ENCODE measurements at places on chromosomes 11 and 22.

GRCh38 chr11:75800728-75801361 is 14.2 kb upstream of the UVRAG start:
- DNase-seq = no peak

DNA sequence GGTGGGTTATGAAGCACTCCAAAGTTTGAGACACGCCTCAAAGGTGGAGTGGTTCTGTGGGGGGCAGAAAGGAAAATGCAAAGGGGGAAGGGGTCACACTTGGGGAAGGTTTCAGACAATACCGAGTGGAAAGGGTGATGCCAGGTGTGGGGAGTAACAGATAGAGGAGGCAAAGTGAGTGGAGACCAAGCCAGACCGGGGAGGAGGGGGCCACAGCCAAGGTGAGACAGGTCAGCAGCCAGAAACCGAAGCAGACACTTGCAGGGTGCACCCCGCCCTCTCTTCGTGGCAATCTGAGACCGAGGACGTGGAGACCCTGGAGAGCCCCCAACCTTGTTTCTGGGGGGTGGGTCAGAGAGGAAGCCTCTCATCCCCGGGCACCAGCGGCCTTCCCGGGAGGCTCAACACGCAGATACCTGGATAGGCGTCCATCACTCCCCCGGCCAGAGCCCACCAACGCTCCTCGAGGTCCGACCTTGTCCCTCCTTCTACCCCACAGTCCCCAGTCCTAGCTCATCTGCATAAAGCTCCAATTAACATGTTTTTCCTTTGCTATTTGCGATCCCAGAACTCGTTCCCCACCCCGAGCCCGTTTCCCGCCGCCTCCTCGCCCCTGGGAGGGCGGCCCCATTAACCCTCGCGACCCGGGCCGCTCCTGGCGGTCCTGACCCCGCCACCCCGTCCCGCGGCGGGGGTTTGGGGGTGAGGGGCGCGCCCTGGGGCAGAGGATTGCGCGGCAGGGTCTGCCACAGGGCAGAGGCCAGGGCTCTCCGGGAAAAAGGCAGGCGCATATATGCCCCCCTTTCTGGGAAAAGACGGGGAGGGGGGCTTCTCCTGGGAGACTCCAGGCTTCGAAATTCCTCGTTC is 21.8 kb downstream of the RTN4RL2 start:
- no peak for DNase-seq

- no peak for DNase-seq
These were observed 49.2 kb downstream of the STK33 start for GRCh38 chr11:8544807-8545206.

- peak; percentile 87 for DNase-seq
These were observed 5.6 kb upstream of the KIAA0930 start for GRCh38 chr22:45246060-45246985.

- DNase-seq = no peak
These were observed 121.8 kb downstream of the MICAL2 start for GRCh38 chr11:12232160-12232559.

DNA sequence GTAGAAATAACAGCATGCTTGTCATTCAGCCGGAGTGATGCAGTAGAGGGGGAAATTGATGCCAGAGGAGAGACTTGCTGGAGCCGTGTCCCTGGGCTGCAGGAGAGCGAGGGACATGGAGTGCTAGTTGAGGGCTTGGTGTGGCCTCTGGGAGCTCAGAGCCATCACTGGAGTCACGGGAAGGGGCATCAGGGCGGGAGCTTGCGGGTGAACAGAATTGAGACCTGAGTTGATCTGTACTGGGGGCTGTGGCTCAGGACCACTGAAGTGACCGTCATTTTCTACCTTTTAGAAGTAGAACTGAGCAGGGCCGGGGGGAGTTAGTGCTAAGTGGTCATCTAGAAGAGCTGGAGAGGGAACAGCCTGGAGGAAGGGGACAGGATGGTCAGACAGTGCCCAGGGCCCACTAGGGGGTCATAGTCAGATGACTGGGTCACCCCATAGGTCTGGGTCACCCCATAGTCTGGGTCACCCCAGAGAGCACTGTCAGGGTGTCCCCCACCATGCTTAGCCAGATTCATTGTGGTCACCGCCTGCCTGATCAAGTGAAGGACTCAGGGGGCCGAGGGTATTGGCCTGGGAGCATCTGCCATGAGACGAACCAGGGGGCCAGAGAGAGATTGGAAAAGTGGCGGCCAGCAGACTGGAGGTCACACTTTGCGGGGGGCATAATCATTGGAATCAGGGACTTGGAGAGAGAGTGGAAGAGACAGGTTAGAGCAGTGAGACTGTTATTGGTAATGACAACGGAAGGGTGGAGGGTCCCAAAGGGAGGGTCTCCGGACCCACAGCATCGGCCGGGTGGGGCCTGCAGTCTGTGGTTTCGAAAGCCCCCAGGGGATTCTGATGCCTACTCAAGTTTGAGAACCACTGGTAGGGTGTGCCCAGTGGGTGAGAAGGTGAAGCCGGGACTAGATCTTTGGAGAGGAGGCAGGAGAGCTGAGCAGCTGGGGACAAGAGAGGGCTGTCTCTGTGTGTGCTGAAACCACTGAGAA is 15.2 kb downstream of the RIBC2 start:
- no peak for DNase-seq

DNA sequence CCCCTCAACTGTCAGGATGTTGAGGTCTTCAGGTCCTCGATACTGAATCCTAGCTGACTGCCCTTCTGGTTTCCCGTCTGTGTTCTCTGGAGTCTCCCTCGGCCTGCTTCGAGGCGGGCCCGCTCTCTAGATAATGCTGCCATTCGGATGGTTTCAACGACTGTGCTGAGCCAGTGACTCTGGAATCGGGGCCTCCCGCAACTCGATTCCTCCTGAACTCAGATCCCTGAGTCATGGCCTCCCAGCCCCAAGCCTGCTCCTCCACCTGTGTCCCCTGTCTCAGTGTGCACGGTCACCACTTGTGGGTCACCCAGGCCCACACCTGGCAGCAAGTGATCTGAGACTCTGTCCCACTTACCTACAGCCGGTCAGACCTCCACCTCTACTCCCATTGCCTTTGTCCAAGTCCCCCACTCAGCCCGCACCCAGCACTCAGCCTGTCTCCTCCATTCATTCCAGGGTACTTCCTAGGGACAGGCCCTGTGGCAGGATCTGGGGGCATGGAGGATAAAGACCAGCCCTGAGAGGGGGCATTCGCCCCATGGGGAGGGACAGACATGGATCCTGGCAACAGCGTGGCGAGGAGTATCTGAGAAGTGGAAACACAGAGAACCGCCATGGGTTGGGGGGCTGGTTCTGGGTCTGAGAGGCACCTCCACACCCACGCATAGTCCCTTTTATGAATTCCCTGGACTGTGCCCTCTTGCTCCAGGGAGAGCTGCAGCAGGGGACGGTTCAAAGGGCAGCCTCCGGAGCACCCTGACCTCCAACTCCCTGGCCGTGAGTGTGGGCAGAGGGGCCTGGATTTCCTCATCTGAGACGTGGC is 14.3 kb downstream of the MPST start:
- DNase-seq = no peak

GRCh38 chr22:43749473-43749872 is 62.6 kb downstream of the EFCAB6 start:
- DNase-seq = no peak

- DNase-seq = no peak
These were observed 3.9 kb upstream of the BIRC3 start for GRCh38 chr11:102313238-102313940.

GRCh38 chr22:20637750-20638506 is 130.5 kb downstream of the MED15 start:
- DNase-seq = no peak

DNA sequence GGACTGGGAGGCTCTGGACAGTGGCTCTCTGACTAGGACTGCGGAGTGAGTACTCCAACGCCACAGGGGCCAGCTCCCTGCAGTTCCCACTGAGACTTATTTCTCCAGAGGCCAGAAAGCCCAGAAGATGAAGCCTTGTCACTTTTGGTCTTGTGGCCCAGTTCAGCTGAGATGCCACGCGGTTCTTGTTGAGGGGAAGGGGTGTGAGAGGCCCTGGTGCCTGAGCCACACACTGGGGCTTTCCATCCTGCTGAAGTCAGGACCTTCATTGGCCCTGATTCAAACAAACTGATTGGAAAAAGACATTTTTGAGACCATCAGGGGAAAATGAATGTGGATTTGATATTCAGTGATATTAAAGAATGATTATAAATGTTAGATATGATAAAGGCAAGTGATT is 73.6 kb downstream of the UBASH3B start:
- DNase-seq = no peak

DNA sequence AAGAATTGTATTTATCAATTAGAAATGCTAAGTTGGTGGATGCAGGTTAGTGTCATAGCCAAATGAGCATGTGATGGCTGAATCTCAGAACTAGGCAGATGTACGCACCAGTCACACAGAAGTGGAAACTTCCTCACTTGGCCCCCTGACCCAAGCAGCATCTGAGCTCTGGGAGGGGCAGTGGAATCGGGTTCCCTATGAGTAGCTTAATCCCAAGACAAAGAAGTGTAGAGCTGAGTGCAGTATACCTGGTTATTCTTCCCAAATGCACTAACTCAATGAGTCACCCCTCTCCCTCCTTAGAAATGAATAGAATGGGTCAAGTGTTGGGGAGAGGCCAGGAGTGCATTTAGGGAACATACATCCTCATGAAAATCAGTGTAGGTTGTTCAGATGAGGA is 224.6 kb downstream of the FAT3 start:
- no peak for DNase-seq

- DNase-seq = no peak
These were observed 12.7 kb downstream of the DGAT2 start for GRCh38 chr11:75781296-75781695.

- no peak for DNase-seq
These were observed 65.5 kb downstream of the GRIK4 start for GRCh38 chr11:120577041-120577440.

- peak; percentile 26 for DNase-seq
These were observed 7.5 kb downstream of the NARS2 start for GRCh38 chr11:78567209-78567608.

DNA sequence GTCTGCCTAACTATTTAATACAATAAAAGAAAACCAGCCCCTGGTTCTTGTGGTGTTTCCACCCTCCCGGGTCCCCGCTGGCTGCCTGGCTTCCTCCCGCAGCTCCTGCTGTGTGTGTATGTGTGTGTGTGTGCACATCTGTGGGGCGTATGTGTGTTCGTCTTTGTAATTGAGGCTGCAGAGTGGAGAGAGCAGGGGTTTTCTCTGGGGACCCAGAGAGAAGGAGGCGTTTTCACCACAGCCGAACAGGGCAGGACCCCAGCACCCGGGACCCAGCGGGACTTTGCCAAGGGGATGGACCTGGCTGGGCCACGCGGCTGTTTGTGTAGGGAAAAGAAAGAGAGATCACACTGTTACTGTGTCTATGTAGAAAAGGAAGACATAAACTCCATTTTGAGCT is 42.7 kb downstream of the IGLL1 start:
- DNase-seq = no peak

- no peak for DNase-seq
These were observed 13.2 kb downstream of the RAC2 start for GRCh38 chr22:37230673-37231405.

DNA sequence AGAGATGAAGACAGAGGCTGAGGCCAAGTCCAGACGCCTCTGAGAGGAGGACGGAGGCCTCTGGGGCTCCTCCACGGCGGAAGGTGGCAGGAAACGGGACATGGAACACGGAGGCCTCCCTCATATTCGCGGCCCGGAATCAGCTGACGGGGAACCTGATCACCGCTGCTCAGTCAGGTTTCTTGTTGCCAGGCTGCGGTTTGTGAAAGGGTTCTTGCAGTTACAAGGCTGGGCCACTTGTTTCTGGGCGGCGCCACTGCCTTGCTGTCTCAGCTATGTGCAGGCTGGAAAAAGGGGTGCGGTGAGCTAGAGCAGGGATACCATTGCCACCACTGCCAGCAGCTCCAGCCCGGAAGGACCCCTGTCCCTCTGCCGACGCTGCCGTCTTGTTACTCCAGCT is 10.0 kb upstream of the MMP1 start:
- no peak for DNase-seq

DNA sequence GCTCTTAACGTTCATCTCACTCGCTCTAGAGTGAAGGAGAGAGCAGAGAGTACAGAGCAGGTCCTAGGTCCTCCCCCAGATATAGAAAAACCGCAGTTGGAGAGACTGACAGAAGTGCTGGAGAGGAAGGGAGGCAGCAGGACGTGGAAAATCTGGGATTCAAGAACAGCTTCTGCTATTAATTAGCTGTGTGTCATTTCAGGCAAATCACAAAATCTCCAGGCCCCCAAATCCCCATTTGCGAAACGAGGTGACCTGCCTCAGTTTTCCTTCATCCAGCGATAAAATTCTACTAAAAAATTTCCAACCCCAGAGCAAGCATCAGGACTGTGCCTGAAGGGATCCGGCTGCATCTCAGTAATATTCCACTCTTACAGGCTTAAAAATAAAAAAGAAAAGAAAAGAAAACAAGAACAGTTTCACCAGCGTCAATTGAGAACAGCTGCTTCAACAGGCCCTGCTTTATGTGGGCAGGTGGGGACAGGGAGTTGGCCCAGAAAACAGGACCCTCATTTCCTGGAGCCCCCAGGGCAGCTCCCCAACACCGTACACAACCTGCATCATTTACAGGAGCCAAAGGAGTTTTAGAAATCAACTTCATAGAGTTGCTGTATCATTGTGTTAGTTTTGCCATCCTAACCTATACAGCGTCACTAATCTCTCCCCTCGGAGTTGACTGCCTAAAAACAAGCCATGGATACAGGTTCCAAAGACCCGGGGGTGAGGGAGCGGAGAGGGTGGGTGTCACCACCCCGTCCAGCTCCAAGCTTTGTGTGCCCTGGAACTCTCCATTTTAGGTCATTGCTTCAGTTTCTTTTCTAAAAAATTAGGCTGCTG is 2.3 kb upstream of the MALAT1 start:
- DNase-seq = no peak

GRCh38 chr11:104564921-104565582 is 333.2 kb downstream of the CASP12 start:
- no peak for DNase-seq

GRCh38 chr22:45112136-45112879 is 51.4 kb upstream of the NUP50 start:
- no peak for DNase-seq

- DNase-seq = no peak
These were observed 27.3 kb downstream of the SYT7 start for GRCh38 chr11:61553373-61554171.

DNA sequence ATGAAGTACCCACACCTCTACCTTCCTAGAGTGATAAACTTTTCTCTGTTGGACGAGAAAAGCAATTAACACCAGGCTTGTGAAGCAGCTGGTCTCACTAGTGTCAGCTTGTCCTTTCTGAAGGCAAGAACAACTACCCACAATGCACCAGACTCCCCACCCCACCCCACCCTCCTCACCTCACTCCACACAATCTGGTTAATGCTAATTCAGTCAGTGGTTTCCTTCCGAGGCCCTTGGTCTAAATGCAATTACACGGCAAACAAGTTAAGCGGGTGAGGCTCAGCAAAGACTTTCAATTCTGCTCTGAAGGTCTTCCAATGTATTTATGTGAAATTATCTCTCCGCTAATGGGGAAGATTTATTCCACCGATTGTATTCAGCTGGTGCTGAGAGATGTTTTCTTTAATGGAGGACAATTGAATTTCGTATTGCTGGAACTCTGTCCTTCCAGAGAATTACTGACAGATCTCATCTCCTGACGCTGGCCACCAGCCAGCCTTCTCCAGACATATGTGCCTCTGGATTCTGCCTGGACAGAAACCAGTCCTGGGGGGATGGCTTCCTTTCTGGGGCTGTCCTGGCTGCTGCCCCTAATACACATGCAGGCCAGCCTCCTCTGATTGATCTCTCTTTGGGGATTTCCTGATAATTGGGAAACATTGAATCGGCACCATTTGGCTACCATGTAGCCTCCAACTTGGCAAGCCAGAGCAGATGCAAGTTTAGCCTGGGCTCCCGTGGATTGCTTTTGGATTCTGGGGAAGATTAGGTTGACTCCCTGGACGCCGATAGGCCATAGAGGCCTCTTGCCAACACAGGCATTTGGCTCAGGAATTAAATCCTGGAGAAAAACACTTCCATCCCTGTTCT is 165.8 kb upstream of the NARS2 start:
- no peak for DNase-seq
